ENCODE measurements at places on chromosomes 13 and 19. TPM values are rescaled to one million over a fixed set of nuclear protein-coding genes. Genes with fewer than 3 reads are reported as not detected.

GRCh38 chr13:45817833-45818232 is 33.7 kb downstream of the SIAH3 start:
- DNase-seq, result no peak

DNA sequence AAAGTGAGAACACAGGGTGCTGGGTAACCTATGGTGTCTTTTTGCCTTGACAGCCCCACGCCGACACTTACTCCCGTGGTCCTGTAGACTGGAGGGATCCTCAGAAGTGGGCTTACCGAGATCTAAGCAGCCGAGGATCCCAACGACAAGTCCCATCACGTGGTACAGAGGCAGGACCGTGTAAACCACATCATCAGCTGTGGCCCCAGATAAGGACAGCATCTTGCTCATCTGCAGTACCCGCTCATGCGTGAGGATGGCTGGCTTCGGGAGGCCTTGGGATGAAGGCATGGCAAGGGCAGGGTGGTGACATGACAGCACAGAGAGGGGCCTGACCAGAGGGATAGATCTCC is 2.1 kb downstream of the SLC27A5 start:
- no peak for DNase-seq

GRCh38 chr13:108322206-108322824 is 52.8 kb downstream of the TNFSF13B start:
- no peak for DNase-seq

- DNase-seq, result no peak
Observed at GRCh38 chr13:62375653-62376052, 960.0 kb upstream of the PCDH20 start.

GRCh38 chr13:67833564-67833963 is 603.4 kb upstream of the PCDH9 start:
- DNase-seq, result no peak

GRCh38 chr13:25345576-25345975 is 26.2 kb upstream of the ATP8A2 start:
- DNase-seq, result no peak

- DNase-seq, result no peak
Observed at GRCh38 chr13:20582026-20582425, 15.1 kb downstream of the IFT88 start.

DNA sequence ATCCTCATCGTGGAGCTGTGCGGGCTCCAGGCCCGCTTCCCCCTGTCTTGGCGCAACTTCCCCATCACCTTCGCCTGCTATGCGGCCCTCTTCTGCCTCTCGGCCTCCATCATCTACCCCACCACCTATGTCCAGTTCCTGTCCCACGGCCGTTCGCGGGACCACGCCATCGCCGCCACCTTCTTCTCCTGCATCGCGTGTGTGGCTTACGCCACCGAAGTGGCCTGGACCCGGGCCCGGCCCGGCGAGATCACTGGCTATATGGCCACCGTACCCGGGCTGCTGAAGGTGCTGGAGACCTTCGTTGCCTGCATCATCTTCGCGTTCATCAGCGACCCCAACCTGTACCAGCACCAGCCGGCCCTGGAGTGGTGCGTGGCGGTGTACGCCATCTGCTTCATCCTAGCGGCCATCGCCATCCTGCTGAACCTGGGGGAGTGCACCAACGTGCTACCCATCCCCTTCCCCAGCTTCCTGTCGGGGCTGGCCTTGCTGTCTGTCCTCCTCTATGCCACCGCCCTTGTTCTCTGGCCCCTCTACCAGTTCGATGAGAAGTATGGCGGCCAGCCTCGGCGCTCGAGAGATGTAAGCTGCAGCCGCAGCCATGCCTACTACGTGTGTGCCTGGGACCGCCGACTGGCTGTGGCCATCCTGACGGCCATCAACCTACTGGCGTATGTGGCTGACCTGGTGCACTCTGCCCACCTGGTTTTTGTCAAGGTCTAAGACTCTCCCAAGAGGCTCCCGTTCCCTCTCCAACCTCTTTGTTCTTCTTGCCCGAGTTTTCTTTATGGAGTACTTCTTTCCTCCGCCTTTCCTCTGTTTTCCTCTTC is 6.3 kb downstream of the MYADM start:
- DNase-seq, result no peak

- no peak for DNase-seq
Observed at GRCh38 chr13:79791471-79792042, 310.6 kb downstream of the NDFIP2 start.

DNA sequence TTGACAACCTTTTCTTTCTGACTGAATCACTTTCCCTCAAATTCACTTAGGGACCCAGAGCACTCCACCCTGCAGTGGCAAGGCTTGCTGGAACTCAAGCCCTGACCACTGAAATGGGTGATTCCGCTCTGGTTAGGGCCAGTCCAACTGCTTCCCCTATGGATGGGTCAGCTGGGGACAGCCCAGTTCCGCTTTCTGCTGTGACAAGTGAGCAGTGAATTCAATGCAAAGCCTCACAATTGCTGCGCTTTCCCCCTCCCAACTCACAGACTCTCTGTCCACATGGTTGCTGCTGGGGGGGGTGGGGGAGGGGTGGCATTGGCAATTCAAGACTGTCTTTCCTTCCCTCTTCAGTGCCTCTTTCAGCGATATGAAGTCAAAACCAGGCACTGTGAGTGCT is 18.7 kb downstream of the CD70 start:
- DNase-seq, result no peak

- no peak for DNase-seq
Observed at GRCh38 chr19:920051-920864, 3.1 kb downstream of the KISS1R start.

Gene PROZ
- total RNA-seq, result not detected

Gene THSD1
- total RNA-seq, result 19.2 TPM

DNA sequence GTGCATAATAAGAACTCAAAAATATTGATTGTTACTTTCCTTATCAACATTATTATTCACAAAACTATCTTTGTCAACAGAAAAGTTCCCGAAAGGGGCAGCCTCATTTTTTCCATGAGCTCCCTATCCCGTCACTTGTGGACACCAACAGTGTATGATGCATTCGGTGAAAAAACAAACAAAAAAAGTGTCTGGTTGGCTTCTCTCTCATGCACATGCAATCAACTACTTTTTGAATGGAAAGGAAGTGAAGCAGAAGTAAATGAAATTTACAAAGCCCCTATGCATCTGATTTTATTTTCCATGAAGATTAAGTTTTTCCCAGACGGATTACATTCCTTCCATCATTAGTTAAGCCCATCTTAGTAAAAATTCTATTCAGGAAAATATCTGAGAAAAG is 526.9 kb downstream of the RFC3 start:
- no peak for DNase-seq

Gene MYO9B
- total RNA-seq, result 55.9 TPM

Gene MAST1
- 1.5 TPM for total RNA-seq

DNA sequence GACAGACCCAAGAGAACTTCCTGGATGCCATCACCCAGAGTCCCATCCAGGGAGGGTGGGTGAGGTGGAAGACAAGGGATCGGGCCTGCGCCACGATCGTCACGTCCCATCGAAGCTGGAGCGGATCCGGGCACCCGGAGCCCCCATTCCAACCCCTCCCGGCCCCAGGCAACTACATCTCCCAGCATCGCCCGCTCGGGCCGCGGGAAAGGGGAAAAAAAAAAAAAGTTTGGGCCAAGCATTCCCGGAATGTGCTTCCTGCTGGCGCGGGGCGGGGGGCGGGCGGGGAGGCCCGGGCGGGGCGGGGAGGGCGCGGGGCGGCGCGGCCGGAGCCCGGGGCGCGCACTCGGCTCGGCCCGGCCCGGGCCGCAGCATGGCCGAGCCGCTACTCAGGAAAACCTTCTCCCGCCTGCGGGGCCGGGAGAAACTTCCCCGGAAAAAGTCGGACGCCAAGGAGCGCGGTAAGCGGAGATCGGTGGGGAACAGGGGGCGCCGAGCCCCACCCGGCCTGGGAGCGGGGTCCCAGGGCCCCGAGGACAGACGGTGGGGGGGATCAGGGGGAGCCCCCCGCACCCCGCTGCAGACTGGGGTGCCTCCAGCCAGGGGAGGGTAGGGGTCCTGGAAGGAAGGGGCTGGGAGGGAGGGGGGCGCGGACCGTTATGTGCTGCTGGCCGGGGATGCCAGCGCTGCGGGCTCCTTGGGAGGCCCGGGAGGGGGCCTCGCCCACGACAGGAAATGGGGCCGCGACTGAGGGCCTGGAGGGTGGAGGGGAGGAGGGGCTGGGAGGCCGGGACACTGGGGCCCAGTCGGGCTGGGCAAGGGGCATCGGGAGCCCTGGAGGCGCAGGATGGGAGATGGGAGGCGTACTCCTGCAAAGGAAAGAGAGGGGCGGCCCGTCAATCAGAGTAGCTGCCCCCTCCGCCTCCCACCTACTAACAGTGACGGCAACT is at the start of gene SYDE1:
TSS of gene SYDE1 (plus strand) at position 341 of the 950 bp plus-strand sequence. CDS start at position 374, 33 bp downstream.
- no peak for DNase-seq

- DNase-seq, result peak; percentile 73
Observed at GRCh38 chr19:17311455-17312188, 2.3 kb downstream of the DDA1 start.

Gene TINCR
- 0.36 TPM for total RNA-seq

DNA sequence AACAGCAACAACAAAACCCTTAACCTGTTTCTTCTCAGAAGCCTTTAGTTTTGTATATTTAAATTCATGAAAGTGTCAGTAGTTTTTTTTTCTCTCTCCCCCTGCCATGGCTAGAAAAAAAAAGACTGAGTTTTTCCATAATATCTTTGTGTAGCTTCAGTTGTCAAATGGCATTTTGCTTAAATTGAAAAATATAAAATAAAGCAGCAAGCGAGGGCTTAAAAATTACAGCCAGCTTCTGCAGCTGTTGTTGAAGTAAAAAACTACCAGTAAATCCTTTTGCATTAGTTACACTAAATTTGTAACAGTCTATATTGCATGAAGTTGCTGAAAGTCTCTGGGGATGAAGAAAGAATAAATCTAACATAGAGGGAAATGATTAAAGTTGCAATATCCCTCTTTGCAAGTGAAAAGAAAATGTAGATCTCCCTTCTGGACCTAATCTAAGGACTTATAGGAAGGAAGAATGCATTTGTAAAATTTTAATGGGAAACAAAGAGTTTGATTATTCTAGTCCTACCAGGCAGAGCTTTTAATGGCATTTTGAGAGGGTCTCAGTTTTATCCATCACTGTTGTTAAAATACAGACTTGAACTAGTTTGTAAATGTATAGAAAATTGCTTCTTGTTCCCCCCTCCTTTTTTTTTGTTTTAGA is 215.7 kb downstream of the ATP8A2 start:
- DNase-seq, result no peak
